ENCODE measurements at places on chromosomes 5 and 9.

GRCh38 chr9:69496846-69497450, 171.9 kb downstream of the ENTREP1 start:
- no peak for DNase-seq

- no peak for DNase-seq
Observed at GRCh38 chr9:131398204-131398603, 4.3 kb downstream of the PRRC2B start.

DNA sequence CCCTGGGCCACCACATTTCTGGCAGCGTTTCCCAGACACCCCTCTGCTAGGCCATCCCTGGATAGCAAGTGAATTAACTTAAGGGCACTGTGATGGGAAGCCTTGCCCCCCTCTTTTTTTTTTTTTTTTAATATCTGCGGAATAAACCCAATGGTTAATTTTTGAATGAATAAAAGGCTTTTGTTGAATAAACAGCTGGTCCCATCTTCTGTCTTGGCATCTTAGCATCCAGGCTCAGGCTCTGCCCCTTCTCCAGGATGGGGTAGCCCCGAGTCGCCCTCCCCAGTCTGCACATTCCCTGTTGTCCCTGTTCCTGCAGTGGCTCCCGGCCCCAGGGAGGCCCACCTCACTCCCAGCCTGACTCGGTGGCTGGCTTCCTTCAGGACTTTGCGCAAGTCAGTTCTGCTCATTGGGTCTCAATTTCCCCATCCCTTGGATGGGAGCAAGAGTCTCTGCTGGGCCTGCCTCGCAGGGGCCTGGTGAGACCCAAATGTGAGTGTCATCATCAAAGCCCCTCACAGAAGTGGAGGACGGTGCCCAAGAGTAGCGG, 29.0 kb upstream of the HMCN2 start:
- no peak for DNase-seq

DNA sequence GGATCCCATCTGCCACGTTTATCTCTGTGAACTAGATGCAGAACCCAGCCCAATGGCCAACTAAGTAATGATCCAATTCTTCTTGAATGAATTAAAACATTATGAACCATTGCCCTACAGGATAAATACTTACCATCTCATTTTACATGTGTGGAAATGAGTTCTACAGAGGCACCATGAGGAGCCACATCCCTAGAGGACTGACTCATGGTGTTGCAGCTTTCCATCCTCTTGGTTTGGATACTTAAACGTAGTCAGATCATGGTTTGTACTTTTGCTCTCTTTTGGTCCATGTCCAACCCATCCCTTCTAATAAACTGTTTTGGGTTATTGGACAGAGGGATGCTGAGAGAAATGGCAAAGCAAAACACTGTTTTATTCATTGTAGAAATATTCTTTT, 484.8 kb downstream of the EBF1 start:
- DNase-seq, result peak; percentile 17

- DNase-seq, result peak; percentile 38
Observed at GRCh38 chr5:33557605-33558004, 116.8 kb downstream of the TARS1 start.

- DNase-seq, result no peak
Observed at GRCh38 chr9:23926368-23926767, 100.3 kb upstream of the ELAVL2 start.

DNA sequence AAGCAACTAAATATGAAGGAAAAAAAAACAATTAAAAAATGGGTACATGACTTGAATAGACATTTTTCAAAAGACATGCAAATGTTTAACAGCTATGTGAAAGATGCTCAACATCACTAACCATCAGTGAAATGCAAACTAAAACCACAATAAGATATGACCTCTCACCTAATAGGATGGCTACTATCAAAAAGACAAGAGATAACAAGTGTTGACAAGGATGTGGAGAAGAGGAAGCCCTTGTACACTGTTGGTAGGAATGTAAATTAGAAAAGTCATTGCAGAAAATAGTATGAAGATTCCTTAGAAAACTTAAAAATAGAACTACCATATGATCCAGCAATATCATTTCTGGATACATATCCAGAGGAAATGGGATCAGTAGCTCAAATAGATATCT, 324.7 kb upstream of the TLE4 start:
- DNase-seq, result no peak

- no peak for DNase-seq
Observed at GRCh38 chr9:75826314-75826713, 64.2 kb upstream of the PCSK5 start.

- DNase-seq, result peak; percentile 94
Observed at GRCh38 chr9:87711857-87712800, 13.8 kb upstream of the CTSL start.

DNA sequence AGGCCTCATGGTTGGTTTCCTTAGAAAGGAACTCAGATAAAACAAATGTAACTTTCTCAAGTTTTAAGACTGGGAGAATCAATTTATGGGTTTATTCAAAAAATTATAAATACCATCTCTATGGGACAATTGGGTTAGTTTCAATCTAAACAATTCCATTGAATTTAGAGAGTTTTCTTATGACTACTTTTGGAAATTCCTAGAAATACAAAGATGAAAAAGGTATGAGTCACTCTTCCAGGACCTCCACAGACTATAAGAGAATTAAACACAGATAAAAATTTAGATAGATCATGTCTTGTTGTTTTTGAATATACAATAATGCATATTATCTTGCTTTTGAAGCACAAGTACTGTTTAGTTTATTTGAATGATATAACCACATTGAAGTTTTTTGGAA, 188.7 kb downstream of the CHSY3 start:
- DNase-seq, result no peak

GRCh38 chr9:20508242-20508641, 114.1 kb downstream of the MLLT3 start:
- DNase-seq, result no peak

DNA sequence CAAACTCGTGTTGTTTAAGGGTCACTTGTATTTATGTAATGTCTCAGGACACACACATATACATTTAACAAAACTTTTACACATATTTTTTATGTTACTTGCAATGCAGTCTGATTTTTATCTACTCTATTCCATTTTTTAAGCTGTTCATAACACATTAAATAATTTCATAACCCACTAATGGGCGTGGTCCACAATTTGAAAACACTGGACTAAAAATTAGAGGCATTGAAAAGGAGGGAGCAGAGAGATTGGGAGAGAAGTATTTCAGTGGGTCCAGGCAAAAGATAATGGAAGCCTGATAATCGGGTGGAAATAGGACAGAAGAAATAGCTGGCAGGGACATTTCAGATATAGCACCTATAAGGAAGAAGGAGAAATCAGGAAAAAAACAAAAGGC, 597.3 kb upstream of the CLINT1 start:
- no peak for DNase-seq

- DNase-seq, result no peak
Observed at GRCh38 chr5:179788193-179788854, 5.5 kb upstream of the LTC4S start.

DNA sequence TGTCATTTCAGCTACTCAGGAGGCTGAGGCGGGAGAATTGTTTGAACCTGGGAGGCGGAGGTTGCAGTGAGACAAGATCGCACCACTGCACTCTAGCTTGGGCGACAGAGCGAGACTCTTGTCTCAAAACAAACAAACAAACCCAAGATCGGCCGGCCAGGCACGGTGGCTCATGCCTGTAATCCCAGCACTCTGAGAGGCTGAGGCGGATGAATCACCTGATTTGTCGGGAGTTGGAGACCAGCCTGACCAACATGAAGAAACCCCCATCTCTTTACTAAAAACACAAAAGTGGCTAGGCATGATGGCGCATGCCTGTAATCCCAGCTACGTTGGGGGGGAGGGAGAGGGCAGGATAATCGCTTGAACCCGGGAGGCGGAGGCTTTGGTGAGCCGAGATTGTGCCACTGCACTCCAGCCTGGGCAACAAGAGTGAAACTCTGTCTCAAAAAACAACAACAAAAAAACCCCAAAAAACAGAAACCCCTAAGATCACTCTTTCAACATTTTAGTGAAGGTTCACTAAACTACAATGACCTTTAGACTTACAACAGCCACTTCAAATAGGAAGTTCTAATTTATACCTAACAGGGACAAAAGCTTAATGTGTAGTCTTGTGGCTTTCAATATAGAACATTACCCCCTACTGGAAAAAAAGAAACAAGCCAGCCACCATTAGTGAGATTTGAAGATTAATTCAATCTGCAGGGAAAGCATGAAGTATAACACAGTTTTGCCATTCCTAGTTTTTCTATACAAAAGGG, 7.0 kb downstream of the HSPA9 start:
- peak; percentile 11 for DNase-seq

DNA sequence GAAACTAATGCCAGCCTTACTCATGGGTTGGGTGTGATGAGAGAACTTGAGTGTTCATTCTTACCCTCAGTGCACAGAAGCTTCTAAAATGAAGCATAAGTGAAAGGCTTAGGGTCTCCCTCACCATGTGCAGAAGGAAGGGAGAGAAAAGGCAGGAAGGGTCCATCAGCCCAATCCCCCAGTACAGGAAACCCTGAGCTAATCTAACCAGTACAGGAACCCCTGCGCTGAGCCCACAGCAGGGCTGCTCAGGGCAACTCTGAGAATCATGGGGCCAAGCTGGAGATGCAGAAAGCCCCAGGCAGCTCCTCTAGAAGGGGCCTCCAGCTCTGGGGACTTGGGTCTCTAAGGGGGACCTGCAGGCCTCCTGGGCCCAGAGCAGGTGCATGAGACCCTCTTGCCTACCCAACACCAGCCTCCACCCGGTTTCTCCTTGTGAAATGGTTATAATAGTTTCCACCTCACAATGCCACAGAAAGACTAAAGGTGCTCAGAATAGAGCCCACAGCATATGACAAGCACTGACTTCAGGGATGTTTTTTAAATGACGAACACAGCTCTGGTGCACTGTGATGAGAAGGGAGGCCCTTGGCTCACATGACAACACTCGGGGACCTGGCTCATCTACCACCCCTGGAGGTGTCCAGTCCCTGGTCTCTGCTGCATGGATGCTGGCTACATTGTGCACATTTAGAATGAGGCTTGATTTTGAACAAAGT, 190.1 kb downstream of the ACTL7B start:
- no peak for DNase-seq

- DNase-seq, result no peak
Observed at GRCh38 chr5:176687881-176688280, 40.6 kb downstream of the TSPAN17 start.

DNA sequence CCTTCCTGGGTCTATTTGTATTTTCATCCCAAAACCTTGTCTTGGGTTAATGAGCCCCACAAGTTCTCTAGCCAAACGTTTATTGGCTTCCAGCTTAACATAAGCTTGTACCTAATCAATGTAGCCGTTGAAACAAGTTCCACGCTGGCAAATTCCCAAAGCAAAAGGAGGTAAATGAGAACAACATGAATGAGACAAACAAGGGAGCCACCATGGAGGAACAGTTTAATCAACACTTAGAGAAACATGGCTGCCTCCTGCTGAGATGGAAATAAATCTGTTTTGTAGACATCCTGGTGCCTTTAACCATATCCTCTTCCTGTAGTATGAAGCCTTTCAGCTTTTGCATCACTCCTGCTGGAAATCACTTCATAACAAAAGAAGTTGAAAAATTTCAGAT, 166.6 kb upstream of the NFIB start:
- no peak for DNase-seq

DNA sequence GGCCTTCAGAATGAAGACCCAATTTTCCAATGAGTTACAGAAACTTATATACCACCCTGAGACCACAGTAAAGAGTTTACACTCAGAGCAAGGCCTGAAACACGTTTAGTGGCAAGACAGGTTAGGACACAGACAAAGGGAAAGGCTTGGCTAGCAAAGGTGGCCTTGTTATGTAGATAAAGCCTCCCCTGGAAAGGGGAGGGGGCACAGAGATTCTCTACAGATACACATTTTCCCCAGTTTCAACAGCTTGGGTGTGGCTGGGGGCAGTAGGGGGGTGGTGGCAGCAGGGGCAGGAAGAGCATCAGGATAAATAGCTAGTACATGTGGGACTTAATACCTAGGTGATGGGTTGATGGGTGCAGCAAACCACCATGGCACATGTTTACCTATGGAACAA, 51.9 kb upstream of the PPP1R2B start:
- DNase-seq, result no peak

DNA sequence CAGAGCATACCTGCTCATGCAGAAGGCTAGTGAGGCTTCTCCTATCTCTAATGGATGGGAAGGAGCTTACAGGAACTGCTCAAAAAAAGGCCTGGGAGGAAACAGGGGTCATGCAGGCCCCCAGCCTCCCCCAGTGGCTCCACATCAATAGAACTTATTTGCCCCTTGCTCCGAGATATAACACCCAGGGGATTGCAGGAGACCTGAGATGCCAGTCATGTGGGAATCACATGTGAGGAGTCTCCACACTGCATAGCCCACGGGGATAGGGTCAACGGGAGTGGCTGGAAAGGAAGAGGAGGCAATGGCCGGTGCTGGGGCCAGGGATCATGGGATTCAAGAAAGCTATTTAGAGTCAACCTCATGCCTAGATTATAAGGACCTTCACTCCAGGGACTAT, 76.2 kb downstream of the NRG2 start:
- no peak for DNase-seq

DNA sequence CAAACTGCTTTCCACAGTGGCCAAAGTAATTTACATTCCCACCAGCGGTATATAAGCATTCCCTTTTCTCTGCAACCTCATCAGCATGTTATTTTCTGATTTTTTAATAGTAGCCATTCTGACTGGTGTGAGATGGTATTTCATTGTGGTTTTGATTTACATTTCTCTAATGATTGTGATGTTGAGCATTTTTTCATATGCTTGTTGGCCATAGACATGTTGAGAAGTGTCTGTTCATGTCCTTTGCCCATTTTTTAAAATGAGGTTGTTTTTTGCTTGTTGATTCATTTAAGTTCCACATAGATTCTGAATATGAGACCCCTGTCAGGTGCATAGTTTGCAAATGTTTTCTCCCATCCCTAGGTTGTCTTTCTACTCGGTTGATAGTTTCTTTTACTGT, 254.5 kb upstream of the MPDZ start:
- DNase-seq, result no peak

DNA sequence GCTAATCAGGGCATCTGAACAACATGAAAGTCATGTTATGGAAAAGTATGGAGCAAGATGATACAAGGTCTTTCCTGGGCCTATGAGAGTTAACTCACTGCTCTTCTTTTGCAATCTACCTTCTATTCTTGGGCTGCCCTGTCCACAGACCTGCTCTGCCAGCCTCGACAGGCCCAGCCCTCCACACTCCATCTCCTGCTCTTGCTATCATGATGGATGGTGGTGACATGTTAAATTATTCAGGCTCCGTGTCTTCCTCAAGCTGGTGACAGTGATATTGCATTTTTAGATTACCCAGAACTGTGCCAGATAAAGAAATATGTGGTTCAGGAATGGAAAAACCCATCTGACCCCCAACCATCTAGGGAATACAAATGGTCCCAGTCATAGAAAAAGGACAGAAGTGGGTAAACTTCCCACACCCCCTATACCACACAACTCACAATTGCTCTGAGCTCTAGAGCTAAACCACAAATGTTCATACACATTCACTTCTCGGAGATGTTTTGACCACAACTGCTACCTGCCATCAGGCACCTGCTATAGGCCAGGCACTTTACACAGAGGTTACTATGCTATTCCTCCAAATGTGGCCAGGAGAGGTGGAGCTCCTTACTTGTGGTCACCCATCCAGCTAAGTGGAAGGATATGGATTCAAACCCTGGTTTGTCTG, 311.3 kb downstream of the ASTN2 start:
- DNase-seq, result no peak

Measured in LHCN-M2 (cell line).